ENCODE measurements at places on chromosomes 4 and X.

GRCh38 chr4:113472864-113473263 lies 288.7 kb downstream of the CAMK2D start:
- no peak for DNase-seq

GRCh38 chr4:52260514-52261210 lies 209.6 kb downstream of the SPATA18 start:
- DNase-seq: no peak

GRCh38 chr4:55931833-55932232 lies 16.9 kb upstream of the CEP135 start:
- DNase-seq: no peak

DNA sequence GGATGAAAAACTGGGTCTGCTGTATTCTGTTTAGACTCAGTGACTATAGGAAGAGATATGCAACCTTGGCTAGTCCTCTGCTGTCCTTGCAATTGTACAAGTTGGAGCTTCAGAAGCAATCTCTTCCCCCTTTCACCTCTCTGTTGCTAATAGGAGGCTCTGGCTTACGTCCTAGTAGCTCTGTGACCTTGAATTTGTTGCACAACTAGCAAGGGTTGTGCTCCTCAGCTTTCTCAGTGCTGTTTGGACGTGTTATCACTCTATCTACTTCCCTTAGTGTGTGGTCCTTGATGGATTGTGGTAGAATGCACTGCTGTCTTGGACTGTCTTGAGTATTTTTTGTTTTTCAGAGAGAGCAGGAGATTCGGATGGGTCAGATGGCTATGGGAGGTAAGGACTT lies 3.4 kb upstream of the ITGB1BP2 start:
- DNase-seq: no peak

Data from dermis blood vessel endothelial cell (primary cell).